ENCODE measurements at places on chromosomes 7 and 10.

- DNase-seq: no peak
These were observed 39.1 kb upstream of the HSPA12A start for GRCh38 chr10:116781370-116781884.

GRCh38 chr10:61357687-61358086 is 95.5 kb downstream of the TMEM26 start:
- no peak for DNase-seq

GRCh38 chr7:135277161-135277560 is 43.5 kb downstream of the STRA8 start:
- no peak for DNase-seq

DNA sequence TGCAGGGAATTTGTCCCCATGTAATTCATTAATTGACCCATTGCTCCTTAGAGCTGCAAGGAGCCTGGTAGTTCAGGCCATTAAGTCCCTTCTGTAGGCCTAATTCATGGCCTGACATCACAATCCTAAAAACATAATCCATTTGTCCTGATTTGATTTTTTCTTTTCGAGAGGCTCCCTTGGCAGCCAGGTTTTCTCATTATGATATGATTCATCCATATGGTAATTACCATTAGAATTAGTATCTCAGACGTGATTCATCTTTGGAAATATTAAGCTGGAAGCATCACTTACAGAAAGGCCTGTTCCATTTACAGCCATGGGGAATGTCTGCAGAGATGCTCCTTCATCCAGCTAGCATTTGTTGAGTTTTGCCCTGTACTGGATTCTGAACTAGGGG is 128.5 kb downstream of the PLCE1 start:
- DNase-seq: no peak

- DNase-seq: no peak
These were observed 158.4 kb upstream of the NEBL start for GRCh38 chr10:21055339-21056135.

DNA sequence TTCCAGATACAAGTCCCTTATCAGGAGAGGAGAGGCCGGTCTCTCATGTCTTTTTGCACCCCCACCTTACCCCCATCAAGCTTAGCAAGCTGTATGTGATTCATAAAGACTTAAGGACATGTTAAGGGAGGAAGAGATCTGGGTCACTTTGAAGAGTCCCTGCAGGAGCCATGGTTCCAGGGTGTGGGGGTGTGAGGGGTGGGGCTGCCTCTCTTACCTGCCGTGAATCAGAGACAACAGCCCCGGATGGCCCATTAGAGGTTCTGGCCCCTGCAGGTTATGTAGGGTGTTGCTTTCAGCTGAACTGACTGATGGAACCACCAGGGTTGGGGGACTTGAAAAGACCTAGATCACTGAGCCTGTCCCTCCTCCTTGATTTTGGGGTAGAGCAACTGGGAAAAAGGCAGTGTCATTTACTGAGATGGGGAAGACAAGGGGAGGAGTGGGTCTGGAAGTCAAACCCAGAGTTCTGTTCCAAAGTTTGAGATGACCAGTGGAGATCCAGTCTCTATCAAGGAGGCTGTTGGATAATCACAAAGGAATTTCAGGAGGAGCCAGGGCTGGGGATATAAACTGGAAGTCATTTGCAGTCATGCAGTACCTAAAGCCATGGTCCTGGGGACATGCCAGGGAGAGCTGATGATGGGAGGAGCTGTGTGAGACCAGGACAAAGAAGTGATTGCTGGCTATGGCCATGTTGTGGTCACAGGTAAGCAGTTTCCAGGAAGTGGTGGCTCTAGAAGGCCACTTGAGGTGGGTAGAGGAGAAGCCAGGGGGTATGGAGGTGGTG is 23.1 kb downstream of the ADAMTS14 start:
- DNase-seq: no peak

DNA sequence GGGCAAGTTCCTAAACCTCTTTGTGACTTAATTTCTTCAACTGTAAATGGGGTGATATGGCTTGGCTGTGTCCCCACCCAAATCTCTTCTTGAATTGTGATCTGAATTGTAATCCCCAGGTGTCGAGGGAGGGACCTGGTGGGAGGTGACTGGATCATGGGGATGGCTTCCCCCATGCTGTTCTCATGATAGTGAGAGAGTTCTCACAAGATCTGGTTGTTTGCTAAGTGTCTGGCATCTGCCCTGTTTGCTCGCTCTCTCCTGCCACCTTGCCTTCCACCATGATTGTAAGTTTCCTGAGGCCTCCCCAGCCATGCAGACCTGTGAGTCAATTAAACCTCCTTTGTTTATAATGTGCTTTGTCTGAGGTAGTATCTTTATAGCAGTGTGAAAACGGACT is 177.0 kb downstream of the MYOF start:
- DNase-seq: no peak

DNA sequence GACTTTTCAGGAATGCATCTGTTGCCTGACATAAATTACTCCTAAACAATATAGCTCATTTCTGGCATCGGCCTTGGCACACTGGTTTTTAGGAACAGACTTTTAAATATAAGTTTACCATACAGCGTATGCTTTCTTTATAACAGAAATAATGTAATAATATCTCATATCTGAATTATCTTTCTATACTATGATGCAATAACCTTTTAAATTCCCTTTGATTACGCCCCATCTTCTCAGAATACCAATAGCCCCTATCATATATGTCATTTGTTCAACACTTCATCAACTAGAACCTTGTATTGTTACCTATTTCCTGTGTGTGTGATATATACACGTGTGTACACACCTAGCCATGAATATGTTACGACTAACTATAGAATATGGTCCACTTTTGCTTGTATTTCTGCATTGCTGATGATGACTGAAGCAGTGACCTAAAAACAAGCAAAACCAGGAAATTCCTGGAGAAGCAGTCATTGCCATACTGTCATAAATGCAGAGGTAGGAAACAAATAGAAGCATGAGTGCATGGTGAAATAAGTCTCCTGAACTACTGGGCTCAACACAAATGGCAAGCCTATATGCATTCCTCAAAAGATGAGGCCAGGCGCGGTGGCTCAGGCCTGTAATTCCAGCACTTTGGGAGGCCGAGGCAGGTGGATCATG is 618.4 kb upstream of the NRP1 start:
- no peak for DNase-seq

- DNase-seq: no peak
These were observed 594.9 kb downstream of the REEP3 start for GRCh38 chr10:64115908-64116643.
